IPS DF 6.9 (cell line): ENCODE measurements at places on chromosomes 3 and 15.

DNA sequence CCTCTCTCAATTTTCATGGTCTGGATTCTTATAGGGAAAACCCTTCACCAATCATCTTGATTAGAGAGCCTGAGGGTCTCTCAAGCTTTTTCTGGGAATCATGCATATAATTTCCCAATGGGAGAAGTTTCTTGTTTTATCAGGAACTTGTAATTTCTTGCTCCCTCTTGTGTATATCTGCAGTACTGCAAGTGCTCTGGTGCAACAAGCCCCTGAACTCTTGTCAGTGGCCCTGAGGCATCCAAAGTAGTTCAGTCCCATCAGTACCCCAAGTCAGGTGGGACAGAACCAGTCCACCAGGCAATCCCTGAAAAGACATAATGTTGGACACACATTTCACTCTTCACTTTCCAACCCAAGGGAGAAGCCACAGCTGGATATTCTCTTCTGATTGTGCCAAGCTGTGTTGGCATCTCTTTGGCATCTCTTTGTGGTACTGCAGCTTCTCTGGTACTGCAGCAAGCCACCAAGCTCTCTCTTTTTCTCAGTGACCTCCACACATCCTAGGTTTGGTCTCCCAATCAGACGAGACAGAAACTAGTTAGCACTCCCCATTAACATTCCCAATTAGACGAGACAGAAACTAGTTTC, 214.5 kb downstream of the ZIC4 start:
- H3K36me3 ChIP-seq: no peaks in the 10 kb centered on the region
- H3K4me1 ChIP-seq: no peaks in the 10 kb centered on the region
- H3K4me3 ChIP-seq: no peak overlapping the region
- H3K27ac ChIP-seq: no peak overlapping the region

DNA sequence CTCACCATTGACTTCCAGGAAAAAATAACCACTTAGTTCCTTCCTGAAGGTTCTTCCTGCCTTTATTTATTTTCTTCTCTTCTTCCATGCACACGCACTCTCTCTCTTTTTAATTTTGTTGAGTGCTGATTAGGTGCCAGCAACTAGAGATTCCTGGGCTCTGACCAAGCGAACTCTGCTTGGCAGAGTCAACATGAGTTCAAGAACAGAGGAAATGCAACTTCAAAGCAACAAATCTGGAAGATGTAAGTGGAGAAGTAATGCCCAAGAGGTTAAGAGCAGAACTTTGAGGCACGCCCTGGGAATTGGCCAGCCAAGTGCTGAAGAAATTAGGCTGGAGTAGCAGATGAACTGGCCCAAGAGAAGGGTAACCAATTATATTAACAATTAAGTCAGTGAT, 8.5 kb downstream of the ERC2 start:
- H3K4me1 ChIP-seq: peaks cover 5% of the 10 kb centered on the region; the same call in 1 of the 2 replicates
- no peak for DNase-seq
- H3K36me3 ChIP-seq: no peaks in the 10 kb centered on the region

- no peaks in the 10 kb centered on the region for H3K36me3 ChIP-seq
- no peak overlapping the region for H3K4me3 ChIP-seq
- no peak overlapping the region for H3K27ac ChIP-seq
- DNase-seq: no peak
- no peaks in the 10 kb centered on the region for H3K27me3 ChIP-seq
These were observed 136.5 kb downstream of the CHSY1 start for GRCh38 chr15:101115393-101115785.

DNA sequence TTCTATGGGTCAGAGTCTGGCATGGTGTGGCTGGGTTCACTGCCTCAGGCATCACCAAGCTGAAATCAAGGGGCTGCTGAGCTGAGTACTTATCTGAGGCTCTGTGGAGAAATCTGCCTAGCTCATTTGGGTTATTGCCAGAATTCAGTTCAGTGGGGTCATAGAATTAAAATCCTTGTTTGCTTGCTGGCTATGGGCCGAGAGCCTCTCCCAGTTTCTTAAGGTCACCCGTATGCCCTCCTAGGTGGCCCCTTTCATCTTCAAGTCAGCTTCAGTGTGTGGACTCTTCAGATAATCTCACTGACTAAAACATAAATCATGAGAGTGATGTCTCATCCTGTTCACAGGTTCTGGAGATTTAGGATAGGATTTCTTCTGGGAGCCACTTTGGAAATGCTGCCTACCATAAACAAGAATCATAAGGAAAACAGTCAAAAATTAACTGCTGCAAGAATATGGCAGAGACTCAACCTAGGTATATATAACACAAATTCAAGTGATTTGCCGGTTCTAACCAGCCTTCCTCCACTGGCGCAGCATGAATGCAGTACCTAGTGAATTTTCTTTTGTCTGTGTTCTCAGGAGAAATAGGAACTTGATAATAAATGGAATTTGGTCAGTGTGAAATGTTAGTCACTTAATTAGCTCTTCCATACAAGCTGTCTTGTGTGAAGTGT, 5.3 kb downstream of the CP start:
- no peak overlapping the region for H3K4me3 ChIP-seq
- no peaks in the 10 kb centered on the region for H3K4me1 ChIP-seq
- H3K27ac ChIP-seq: no peak overlapping the region
- no peak for DNase-seq

- no peaks in the 10 kb centered on the region for H3K27me3 ChIP-seq
- H3K4me3 ChIP-seq: no peak overlapping the region
- peaks cover 4% of the 10 kb centered on the region for H3K4me1 ChIP-seq
- no peak for DNase-seq
- no peaks in the 10 kb centered on the region for H3K36me3 ChIP-seq
- H3K27ac ChIP-seq: no peak overlapping the region
These were observed 37.7 kb downstream of the SYNM start for GRCh38 chr15:99142562-99142961.

DNA sequence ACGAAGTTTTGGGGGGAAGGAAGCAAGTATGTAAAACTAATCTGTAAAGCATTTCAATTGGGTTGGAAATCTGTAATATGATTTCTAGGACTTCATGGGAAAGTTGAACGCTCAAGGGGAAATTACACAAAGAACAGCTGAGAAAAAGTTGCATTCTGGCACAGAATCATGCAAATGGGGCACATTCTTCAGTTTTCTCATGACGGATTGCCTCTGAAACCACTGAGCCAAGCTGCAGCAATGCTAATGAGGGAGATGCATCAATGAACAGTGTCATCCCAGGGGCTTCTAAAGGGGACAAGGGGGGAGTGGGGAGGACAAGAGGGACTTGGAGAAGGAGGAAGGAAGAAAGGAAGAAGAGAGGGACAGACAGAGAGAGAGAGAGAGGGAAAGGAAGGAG, 291.4 kb upstream of the ATP11B start:
- H3K36me3 ChIP-seq: no peaks in the 10 kb centered on the region
- no peak overlapping the region for H3K27ac ChIP-seq
- no peak overlapping the region for H3K4me3 ChIP-seq
- no peak for DNase-seq
